ENCODE measurements at places on chromosomes 13 and 19.

DNA sequence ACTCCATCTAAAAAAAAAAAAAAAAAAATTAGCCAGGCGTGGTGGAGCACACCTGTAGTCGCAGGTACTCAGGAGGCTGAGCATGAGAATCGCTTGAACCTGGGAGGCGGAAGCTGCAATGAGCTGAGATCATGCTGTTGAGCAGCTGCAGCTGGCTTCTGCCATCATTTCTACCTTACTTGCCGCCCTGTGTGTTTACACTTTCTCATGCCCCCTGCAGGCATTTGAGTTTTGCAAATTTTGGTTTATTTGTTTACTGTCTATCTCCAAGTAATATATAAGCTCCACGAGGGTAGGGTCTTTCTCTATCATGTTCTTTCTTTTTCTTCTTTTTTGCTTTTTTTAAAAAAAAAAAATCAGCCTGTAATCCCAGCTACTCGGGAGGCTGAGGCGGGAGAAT, 18.0 kb downstream of the CACNG6 start:
- DNase-seq = no peak

DNA sequence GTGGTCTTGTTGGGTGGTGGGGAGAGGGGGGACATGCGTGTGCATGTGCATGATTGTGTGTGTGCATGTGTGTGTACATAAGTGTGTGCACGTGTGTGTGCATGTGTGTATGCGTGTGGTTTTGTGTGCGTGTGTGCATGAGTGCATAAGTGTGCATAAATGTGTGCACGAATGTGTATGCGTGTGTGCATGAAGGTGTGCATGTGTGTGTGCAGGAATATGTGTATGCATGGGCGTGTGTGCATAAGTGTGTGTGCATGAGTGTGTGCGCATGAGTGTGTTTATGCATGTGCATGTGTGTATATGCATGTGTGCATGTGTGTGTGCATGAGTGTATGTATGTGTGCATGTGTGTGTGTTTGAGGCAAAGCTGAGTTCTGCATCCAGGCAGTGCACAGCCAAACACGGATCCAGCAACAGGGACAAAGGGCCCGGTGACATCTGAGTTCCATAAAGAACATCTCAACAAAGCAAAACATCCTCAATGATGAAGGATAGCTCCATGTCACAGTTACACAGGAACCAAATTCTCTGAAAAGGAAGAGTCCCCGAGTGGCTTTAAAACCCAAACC, 86.0 kb upstream of the FARP1 start:
- DNase-seq = no peak

DNA sequence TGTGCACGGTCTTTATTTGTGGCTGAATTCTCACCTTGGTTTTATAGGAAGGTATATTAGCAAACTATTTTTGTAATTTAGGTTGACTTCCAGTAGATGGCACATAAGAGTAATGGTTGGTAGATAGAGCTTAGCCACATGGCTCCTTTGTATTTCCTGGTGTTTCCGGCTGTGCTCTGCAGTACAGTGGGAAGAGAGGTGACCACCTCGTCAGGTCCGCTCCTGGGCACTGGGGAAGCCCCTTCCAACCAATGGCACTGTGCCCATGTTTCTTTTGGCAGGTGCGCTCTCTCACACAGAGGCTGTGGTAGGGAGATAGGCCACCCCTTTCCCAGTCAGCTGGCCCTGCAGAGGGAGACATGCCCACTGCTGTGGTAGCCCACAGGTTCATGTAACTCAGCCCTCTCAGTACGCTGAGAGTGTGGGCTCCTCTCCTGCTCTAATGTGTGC, 74.3 kb upstream of the ATP12A start:
- DNase-seq = no peak

DNA sequence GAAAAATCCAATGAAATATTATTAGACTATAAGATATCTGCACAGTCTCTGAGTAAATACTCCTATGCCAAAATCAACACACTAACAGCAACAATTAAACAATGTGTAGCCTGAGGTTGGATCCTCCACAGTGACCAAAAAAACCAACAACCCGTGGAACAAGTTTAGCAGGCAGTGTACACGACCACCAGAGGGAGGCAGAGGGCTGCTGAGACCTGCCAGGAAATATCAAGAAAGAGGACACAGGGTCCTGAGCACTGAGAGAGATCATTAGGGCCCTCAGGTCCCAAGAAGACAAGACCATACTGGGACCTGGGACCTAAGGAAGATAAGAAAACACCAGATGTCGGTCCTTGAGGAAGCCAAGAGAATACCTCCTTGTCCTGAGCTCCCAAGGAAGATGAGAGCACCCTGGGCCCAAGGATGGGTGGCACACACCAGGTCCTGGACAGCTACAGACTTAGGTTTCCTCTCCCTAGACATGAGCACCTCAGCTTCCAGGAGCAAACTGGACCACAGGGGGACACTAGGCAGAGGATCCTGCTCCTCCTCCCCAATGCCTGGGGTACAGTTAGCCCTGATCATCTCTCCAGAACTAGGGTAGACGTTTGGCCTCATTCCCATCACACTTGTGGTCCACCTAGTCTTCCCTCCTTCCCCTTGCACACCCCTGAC, 822 bp upstream of the ZNF274 start:
- DNase-seq = no peak

DNA sequence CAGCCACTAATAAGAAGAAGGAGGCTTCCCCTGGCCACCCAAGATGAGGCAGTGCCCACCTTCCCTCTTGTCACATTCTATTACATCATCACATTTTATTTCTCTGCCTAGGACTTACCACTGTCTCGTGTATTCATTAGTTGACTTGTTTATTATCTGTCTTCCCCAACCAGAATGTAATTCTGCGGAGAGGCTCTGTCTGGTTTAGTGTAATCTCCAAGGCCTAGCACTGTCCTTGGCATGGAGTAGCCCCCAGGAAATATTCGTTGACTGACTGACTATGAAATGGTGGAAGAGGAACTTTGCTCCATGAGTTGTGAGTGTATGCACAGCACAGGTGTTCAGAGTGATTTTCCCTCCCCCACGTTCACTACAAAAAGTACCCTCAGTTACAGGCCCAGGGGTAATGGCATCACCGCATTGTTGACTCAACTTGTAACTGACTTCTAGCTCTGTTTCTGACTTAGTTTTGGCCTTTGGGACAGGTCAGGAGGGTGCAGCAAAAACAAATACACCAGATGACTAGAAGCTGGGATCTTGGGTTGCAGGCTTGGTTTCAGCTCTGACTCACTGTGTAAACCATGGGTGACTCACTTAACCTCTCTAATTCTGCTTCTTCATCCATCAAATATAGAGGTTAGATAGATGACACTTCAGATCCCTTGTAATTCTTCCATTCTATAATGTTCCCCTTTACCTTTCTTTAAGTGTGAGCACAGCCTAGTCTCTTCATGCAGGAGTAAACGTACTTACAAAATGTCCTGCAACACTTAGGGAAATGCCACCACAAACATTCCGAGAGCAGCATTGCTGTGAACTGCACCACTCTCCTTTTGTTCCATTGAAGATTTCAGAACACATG, 229.7 kb downstream of the KCNRG start:
- no peak for DNase-seq

DNA sequence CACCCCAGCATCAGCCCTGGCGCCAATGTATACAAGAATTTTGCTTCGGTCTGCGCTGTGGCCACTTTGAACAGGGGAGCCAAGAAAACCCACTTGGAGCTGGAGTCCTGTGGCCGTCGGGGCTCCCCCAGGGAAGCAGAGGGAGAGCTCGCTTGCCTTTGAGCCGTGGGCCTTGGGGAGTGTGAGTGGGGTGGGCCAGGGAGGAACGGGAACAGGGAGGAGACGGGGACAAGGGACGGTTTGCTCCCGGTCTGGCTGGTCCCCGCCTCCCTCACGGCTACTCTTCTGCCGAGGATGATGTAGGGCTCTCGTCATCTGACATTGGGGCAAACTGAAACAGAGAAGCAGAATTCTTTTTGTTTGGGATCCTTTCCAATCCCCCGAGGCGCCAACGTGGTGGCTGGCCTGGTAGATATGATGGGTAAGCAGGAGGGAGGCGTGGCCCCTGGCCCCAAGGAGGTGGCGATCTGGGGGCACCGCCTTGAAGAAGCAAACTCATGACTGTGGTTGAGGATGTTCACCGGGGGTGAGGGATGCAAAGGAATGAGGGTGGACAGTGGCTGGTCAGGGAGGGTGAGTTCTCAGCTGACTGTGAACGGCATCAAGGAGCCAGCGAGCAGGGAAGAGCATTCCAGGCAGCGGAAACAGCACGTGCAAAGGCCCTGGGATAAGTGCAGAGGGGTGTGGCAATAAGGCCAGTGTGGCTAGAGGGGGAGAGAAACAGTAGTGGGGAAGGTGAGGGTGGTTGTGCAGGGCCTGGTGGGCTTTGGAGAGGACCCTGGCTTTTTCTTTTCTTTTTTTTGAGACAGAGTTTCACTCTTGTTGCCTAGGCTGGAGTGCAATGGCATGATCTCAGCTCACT, 10.9 kb upstream of the SPC24 start:
- no peak for DNase-seq

DNA sequence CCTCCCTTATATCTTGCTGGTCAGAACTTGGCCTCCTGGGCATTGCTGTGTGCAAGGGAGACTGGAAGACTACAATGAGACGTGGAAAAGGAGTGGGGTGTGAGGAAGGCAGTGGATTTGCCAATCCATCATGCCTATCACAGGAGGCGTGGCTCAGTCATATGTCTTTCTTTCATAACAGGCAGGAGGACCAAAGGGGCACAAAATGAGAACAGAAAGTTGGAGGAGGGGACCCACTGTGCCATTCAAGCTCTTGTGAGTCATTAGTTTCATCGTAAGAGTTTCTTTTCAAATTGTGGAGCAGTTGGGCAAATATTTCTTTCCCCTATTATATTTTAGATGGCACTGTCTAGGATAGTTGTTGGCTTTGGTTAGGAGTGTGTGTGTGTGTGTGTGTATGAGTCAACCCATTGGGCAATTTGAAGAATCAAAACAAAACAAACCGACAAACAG, 471.5 kb downstream of the TSHZ3 start:
- no peak for DNase-seq

- DNase-seq = no peak
Observed at GRCh38 chr13:45456196-45456972, 8.4 kb upstream of the COG3 start.

- DNase-seq = no peak
Observed at GRCh38 chr13:39451301-39451700, 151.7 kb downstream of the LHFPL6 start.

DNA sequence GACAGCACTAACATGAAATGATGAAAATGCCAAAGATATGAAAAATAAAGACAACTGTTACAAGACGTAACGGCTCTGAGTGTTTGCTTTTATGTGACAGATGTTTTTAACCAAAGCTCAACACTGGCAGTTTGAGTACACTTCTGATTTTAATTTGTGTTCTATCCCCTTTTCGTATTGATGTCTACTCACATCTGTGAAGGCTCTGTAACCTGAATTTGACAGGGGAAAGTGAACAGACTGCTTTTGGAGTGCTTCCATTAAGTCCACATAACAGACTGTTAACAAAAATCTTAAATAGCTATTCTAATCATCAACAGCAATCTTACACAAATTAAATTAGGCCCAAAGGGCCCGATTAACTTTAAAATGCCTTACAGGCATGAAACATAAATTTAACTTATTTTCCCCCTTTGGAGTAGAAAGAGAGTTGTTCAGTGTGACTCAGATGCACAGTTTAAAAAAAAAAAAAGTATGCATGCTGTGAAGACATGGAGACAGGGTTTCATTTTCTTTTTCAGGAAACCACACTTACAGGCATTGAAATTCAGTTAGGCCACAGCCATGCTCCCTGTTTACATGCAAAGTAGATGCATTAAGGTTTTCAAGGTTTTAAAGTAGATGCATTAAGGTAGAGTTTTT, 16.3 kb upstream of the RNASEH2B start:
- no peak for DNase-seq

DNA sequence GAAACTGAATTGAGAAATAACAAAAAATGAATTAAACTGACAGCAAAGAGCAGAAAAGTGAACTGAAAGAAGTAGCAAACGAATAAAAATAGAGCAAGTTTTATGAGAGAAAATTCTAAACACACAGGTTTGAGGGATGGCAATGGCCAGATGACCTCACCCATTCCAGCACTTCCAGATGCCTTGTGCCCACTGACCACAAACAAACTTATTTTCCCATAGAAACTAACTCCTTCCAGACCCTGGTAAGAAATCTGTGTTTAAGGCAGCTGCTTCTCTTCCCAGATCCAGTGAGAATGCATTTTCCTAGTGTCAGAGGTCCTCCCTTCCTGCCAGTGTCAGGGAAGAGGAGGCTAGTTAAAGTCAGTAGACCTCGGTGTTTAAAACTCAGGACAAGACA, 51.7 kb downstream of the RXFP2 start:
- no peak for DNase-seq

- no peak for DNase-seq
Observed at GRCh38 chr13:91565296-91565695, 166.9 kb downstream of the GPC5 start.

DNA sequence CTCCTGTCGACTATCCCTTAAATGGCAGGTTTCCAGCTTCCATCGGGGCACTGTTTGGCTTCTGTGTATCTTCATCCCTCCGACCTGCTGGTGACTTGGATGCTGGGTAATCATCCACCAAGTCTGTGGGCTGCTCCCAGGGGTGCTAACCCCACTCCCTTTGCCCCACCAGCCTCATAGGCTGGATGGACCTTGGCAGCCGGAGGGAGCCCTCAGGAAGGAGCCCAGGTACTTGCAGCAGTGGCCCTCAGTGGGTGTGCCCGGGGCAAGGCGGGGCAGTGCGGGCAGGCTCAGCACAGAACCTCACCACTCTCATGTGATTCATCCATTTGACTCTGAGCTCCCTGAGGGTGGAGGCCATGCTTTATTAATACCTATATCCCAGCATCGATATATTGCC, 27.4 kb upstream of the TUBGCP3 start:
- no peak for DNase-seq

DNA sequence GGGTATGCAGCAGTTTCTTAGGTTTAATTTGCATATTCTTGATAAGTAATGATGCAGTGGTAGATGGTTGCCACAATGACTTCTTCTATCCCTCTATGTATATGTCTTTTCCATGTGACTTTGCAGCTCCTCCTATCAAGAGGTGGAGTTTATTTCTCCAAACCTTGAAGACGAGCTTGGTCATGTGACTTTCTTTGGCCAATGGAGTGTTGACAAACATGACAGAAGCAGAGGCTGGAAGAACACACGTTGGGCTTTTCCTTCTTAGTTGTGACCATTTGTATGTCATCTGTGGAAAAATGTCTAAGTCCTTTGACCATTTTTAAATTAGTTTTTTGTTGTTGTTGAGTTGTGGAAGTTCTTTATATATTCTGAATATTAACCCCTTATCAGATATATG, 32.3 kb downstream of the ZNF333 start:
- DNase-seq = no peak

DNA sequence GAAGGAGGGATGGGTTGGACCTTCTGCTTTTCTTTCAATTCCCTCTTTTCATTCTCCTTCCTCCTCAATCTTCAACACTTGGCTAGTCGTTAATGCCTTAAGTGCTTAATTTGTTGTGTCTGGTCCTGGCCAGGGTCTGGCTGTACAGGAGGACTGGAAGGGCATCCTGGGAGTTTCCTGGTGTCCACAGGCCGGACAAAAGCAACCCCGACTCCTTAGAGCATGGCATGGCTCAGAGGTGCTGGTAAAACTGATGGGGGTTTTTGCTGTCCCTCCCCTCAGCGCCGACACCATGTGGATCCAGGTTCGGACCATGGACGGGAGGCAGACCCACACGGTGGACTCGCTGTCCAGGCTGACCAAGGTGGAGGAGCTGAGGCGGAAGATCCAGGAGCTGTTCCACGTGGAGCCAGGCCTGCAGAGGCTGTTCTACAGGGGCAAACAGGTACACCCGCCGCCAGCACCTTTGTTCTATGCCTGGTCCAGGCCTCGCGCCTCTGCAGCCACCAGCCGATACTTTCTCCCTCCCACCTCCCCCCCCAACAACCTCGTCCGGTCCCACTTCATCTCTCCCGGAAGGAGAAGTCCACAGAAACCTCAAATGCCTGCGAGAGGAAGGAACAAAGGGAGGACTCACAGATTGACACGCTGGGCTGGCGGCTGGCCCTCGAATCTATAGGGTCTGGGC, 1.4 kb downstream of the UHRF1 start:
- DNase-seq = no peak
